Stimulated activated CD4-positive, alpha-beta T cell treated with anti-CD3 and anti-CD28 coated beads, Interleukin-1b, Interleukin-23, amount 100 ng/mL, for 24 hours (primary cell): ENCODE measurements at places on chromosomes 2 and 18.

DNA sequence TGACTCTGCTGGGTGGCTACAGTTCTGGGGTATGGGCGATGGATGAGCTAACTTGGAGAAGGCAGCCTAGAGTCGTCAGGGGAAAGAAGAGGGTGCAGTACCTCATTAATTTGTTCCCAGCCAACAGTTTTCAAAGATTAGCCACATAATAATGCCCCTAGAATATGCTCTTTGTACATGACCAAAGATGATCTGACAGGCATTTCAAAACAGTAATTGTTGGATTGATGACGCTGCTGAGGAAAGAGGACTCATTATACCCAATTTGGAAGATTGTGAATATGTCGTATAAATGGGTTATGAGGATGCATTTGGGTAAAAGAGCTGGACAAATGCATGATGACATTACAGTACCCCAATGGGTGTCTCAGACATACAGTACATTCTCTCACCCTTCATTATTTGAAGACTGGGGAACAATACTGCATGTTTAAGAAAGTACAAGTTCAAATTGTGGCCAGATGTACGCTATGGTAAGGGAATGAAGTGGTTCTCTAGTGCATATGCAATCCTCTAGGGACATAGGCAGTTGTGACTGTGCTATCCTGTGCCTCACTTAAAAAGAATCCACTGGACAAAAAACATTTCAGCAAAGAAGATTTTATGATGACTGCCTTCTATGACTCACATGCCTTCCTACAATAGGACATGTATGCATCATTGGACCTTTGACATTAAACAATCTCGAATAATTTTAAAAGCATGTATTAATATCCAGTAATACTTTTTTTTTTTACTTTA lies 233.2 kb downstream of the CNTNAP5 start:
- no peak for DNase-seq

DNA sequence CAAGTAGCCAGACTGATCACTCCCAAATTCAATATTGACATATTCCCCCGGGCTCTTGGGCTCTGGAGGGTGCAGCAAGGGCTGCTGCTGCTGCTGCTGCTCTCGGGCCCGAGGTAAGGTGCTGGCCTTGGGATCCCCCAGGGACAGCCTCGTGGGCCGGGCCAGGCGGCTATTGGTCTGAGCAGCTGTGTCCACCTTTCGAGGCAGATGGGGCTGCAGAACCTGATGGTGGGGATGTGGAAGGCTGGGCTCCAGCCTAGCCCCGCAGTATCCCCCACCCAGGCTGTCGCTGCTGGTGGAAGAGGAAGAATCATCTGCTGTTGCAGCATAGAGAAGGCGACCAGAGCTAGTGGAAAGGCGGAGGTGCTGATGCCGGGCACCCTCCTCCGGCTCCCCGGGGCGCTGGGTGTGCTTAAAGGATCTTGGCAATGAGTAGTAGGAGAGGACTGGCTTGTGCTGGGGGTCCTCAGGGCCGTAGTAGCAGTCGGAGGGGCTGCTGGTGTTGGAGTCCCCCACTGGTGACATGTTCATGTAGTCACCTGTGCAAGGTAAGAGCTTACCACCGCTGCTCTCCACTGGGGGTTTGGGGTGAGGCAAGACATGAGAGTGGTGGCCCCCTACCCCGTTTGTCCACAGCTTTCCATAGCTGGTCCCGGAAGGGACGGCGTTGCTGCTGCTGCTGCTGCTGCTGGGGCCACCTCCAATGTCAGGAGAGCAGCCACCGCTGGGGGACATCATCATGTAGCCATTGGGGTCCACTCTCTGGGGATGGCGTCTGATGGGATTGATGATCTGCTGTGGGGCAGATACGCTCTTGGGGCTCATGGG lies 3.4 kb downstream of the IRS1 start:
- DNase-seq, result no peak

- DNase-seq, result no peak
Observed at GRCh38 chr2:102826904-102827303, 65.1 kb downstream of the TMEM182 start.

DNA sequence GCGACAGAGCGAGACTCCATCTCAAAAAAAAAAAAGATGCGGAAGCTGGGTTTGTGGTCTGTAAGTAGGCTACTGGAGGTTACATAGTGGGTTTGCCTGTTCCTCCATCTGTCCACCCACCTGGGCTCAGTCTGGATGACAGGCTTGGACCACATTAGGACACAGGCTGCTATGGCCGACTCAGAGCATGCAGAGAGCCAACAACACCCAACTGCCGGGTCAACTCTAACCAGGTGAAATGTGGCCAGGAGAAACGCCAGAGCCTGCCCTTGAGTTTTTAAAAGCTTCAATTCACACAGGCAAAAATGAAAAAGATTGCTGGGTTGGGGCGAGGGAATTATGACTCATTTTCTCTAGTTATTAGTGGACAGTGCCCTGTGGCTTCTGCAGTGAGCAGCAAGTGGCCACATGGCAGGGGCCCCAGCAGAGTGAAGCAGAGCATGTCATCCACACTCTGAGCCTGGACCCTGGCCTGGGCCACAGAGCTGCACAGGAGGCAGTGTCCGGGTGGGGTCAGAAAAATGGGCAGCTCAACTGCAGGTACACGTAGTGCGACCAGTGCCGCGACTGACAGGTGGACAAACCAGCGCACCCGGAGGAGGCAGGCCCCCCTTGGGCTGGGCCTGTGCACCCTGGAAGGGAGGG lies 67.4 kb downstream of the BIN1 start:
- no peak for DNase-seq

- no peak for DNase-seq
Observed at GRCh38 chr2:49917654-49918053, 763.3 kb upstream of the FSHR start.

- no peak for DNase-seq
Observed at GRCh38 chr2:219254590-219255201, 978 bp upstream of the TUBA4A start.

GRCh38 chr2:85230679-85231467 lies 96.9 kb downstream of the TGOLN2 start:
- DNase-seq, result no peak

DNA sequence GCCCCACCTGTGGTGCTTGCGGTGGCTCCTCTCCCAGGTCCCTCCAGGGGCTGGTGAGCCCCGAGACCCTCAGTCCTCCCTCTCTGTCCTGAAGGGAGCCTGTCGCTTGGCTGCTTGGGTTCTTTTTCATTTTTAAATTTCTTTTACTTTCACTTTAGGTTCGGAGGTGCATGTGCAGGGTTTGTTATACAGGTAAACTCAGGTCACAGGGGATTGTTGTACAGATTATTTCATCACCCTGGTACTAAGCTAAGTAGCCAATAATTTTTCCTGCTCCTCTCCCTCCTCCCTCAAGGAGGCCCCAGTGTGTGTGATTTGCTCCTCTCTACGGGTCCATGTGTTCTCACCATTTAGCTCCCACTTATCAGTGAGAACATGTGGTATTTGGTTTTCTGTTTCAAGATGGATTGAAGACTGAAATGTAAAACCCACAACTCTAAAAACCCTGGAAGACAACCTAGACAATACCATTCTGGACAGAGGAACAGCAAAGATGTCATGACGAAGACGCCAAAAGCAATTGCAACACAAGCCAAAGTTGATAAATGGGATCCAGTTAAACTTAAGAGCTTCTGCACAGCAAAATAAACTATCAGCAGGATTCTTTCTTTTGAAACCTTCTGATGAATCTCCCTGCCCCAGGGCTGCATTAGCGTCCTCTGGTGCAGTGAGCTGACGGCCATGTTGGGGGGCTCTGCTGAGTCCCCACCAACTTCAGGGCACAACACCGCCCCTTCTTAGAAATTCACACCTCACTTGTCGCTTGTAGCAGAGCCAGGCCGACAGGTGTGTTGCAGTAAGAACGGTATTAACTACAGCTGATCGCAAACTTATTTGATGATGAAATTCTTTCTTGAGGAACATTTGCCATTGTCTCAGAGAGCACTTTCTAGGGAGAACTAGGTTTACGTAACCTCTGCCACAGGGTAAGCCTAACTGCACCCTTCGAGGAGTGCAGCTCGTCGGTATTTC lies 135.3 kb downstream of the ZNF236 start:
- no peak for DNase-seq

DNA sequence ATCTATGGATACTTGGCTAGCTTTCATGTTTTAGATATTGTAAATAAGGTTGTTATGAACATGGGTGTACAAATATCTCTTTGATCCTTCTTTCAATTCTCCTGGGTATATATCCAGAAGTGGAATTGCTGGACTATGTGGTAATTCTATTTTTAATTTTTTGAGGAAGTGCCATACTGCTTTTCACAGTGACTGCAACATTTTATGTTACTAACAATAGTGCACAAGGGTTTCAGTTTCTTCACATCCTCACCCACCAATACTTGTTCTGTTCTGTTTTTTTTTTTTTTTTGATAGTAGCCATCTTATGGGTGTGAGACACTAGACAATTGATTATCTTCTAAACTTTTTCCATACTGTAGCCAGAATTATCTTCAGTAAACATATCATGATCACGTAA lies 17.3 kb upstream of the NEUROD1 start:
- DNase-seq, result no peak

GRCh38 chr2:123434546-123435395 lies 590.3 kb upstream of the CNTNAP5 start:
- no peak for DNase-seq
